ENCODE measurements at places on chromosomes 7 and 10. TPM values are rescaled to one million over a fixed set of nuclear protein-coding genes. Genes with fewer than 3 reads are reported as not detected.

GRCh38 chr10:28721318-28721951 lies 44.1 kb downstream of the BAMBI start:
- DNase-seq = no peak

DNA sequence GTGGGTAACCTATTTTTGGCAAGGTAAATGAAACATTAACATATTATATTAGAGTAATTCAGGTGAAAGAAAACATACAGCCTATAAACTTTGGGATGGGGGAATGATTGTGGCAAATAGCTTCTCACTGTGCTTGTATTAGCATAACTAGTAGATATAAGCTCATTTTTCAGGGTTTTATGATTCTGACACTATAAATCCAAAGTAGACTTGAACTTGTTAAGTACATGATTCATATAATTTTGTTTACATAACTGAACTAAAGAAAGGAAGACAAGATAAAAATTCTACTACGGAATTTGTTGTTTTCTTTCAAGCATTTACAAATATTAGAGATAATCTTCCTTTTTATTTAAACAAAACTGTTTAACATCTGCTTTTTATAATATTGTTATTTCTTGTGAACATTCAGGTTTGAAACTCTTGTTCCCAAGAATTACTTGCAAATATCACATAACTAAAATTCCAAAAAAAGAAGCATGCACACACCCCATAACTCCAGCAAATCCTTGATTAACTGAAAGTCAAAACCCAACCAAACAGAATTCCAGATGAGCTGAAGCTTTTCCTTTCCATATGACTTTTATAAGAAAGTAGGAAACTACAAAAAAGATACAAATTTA lies 142.3 kb downstream of the JAZF1 start:
- DNase-seq = no peak

GRCh38 chr7:158587162-158588084 lies at the start of gene PTPRN2:
TSS of gene PTPRN2 (minus strand) at chr7:158587823.
- DNase-seq = peak; percentile 77

- DNase-seq = no peak
Observed at GRCh38 chr7:6167587-6168476, 104.6 kb downstream of the CYTH3 start.

DNA sequence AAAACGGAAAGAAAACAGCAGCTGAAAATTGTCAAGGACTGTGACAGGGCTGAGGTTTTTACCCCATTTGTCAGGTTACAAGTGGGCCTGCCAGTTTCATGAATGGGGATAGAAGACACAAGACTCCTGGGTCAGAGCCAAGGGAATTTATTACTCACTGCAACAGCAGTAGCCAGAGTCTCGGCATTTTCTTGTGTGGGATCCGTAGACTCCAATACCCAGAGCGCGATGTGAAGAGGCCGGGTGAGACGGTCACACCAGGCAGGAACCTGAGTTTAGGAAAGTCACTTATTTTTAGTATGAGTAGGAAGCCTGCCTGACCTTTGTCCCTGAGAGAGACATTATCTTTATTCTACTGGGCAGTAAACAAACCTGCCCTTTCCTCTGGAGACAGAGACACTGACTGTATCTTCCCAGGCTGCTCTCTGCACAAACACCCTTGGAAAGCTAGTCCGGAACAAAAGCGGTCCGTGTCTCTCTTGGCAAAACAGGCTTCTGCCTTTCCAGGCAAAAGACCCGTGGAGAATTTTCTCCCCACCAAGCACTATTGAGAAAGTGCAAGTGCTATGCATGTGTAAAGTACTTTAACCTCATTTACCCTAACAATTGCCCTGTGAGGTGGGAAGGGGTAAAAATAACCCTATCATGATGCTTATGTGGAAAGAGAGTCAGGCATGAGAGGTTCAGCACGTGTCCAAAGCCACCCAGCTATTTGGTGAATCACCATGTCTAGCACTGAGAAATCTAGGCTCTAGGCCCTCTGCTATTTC lies 58.4 kb downstream of the JCAD start:
- DNase-seq = no peak

Gene HEPACAM2
- total RNA-seq = not detected

Gene SLC26A4
- total RNA-seq = 0.45 TPM

Gene SPDYE2
- 0.61 TPM for total RNA-seq

Gene ENKUR
- total RNA-seq = 0.73 TPM

All from natural killer cell (primary cell).